ENCODE measurements at places on chromosomes 3 and 15. TPM values are rescaled to one million over a fixed set of nuclear protein-coding genes. Genes with fewer than 3 reads are reported as not detected.
A peak's percentile ranks its signal among the peaks of the same experiment; 100 is the strongest.

DNA sequence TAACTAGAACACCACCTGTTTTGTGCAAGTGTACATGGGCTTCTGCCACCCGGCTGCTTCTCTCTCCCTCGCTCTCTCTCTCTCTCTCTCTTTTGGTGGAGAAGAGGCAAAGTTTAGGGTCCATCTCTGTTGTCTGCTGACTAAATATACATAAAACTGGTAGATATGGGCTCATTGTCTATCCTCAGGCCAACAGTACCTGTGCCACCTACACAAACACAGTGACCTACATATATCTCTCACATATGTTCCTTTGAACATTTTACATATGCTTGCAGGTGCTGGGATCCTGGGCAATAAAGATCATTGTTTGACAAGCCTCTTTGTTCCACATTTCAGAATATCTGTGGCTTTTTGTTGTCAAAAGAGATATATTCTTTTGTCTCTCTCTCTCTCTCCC, 256.3 kb upstream of the KCNH8 start:
- no peak for DNase-seq

GRCh38 chr3:100796556-100796955, 87.3 kb downstream of the TFG start:
- no peak for DNase-seq

DNA sequence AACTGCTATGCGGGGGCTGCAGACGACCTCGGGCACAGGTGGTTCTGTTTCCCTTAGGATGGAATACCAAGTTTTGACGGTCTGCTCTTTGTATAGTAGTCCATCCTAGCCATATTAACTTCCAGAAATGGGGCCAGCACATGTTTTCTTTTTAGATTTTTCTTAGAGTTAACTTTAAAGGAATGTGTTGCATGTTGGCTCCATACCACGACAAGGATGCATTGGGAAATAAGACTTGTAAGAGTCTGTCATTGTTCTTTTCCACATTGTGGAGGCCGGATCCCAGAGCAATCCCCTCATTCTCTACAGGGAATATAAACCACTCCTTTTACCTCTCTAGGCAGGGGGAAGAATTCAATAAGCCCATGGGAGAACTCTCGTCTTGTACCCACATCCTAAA, 87.1 kb upstream of the PLSCR4 start:
- DNase-seq: no peak

- DNase-seq: no peak
These were observed 112.3 kb downstream of the NR1I2 start for GRCh38 chr3:119894195-119894594.

GRCh38 chr3:87833039-87833377, 225.8 kb downstream of the CGGBP1 start:
- no peak for DNase-seq

GRCh38 chr3:186406669-186407635, 44.9 kb upstream of the DGKG start:
- no peak for DNase-seq

GRCh38 chr3:20111836-20112235, 71.6 kb downstream of the KAT2B start:
- no peak for DNase-seq

GRCh38 chr3:136817448-136817847, 1.5 kb upstream of the SLC35G2 start:
- DNase-seq: no peak

GRCh38 chr3:32256206-32256605, 17.7 kb downstream of the CMTM8 start:
- no peak for DNase-seq

- peak; percentile 17 for DNase-seq
These were observed 367.6 kb upstream of the NDN start for GRCh38 chr15:24054547-24055245.

- DNase-seq: no peak
These were observed 194.1 kb upstream of the ARHGEF26 start for GRCh38 chr3:153927107-153927506.

DNA sequence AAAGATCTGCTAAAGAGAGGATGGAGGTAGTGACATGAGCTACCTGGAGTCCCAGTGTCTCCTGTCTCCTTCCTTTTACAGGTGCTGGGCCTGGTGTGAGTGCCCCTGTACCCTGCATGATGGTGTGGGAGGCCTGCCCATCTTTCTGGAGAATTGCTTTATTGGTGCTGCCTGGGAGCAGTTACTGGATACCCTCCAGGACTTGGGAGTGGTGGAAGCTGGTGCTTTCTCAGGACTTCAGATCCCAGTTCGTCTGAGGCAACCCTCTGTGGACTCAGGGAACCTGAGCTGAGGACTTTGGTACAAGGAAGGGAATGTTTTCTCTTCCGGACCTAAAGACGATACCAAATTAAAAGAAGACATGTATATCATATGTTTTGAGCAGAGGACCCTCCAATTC, 18.3 kb upstream of the NUDT16 start:
- no peak for DNase-seq

- DNase-seq: no peak
These were observed 255.9 kb upstream of the CMC1 start for GRCh38 chr3:27985369-27986035.

DNA sequence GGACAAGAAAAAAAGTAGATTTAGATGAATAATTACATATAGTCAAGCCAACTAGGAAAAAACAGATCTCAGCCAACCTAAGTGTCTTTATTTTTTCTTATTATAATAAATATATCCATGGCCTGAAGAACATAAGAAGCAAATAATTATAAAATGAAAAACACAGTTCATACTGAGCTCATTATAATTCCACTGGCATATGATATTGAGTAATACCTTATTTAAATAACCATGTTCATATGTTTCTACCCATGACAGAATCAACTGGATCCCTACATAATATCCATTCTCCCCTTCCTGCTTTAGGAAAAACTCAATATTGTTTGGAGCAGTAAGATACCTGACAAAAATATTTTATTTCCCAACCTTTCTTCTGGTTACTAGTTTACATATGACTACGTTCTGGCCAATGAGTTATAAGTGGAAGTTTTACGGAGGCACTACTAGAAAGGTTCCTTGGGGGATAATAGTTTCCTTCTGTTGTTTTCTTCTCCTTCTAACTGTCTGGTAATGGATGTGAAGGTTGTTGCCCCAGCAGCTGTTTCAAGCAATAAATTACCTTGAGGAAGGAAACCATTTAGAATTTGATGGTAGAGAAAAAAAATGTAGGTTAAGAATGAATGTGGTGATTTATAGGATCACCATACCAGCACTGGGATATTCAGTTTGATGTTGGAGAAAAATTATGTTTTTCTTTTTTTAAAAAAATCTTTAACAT, 184.1 kb upstream of the MBNL1 start:
- DNase-seq: no peak

GRCh38 chr3:127373441-127374085, 85.7 kb upstream of the PRR20G start:
- no peak for DNase-seq

- DNase-seq: no peak
These were observed 168.8 kb downstream of the ADAMTS9 start for GRCh38 chr3:64518950-64519349.

DNA sequence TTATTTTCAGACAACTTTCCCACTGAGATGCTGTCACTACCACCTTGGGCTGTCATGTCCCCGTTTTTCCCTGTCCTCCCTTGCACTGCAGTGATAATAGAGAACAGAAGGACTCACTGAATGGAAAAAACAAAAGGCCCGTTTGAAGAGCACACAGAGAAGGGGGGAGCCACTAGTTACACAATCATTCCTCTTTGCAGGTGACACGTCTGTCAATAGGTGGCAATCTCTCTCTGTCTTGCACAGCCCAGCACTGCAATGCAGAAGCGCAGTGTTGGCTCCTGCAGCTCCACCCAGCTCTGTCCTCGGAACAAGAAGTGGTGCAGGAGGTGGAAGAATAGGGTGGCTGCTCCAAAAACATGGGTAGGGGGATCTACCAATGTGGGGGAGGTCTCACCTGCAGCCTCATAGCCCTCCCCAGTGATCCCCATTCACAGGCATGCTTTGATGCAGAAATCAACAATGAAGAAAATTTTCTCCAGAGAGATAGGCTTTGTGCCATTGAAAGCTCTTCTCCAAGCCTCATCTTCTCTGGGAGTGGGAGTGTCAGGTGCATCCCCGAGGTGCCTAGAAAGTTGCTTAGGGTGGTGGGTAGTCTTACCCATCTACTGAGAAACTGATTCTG, 31.8 kb downstream of the FSTL1 start:
- DNase-seq: peak; percentile 21

- peak; percentile 82 for DNase-seq
These were observed 23.0 kb downstream of the TLNRD1 start for GRCh38 chr15:81023483-81024264.

GRCh38 chr3:188278717-188279324, 124.9 kb downstream of the LPP start:
- no peak for DNase-seq

GRCh38 chr3:72018343-72018984, 233.5 kb upstream of the PROK2 start:
- peak; percentile 47 for DNase-seq

GRCh38 chr3:32707026-32707370, 22.0 kb downstream of the CNOT10 start:
- DNase-seq: no peak

BFSP2 gene
- total RNA-seq: not detected

CPN2 gene
- total RNA-seq: not detected

COL7A1 gene
- 1.3 TPM for total RNA-seq

CHP1 gene
- 65.9 TPM for total RNA-seq

CCR8 gene
- not detected for total RNA-seq

C2CD4A gene
- not detected for total RNA-seq

ZPLD1 gene
- total RNA-seq: not detected
